ENCODE measurements at places on chromosomes 11 and 22.

DNA sequence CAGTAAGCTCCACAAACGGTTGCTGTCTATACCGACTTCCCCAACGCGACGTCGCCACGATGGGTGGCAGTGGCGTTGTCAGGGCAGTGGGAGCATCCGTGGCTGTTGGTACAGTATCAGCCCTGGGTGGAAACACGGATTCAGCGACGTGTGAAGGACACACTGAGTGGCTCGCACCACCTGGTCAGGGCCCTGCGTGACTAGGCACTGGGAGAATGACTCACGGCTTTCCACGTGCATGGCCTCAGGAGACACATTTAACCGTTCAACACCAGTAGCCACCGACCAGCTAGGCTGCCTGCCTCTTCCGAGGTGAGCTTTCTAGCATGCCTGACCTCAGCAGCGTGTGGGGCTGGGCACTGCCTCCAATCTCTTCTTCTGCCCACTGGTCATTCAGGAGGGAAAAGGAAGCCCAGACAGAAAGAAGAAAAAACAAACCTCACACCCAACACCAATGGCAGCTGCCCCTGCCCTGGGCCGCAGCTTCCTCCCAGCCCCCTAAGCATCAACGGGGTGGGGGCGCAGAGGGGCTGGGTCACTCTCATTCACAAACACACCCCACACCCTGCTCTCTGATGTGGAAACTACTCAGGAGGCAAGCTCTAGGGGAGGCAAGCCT, 59.0 kb downstream of the MYH9 start:
- DNase-seq, result peak; percentile 97

GRCh38 chr22:49345896-49346295, 481.8 kb downstream of the BRD1 start:
- DNase-seq, result no peak

DNA sequence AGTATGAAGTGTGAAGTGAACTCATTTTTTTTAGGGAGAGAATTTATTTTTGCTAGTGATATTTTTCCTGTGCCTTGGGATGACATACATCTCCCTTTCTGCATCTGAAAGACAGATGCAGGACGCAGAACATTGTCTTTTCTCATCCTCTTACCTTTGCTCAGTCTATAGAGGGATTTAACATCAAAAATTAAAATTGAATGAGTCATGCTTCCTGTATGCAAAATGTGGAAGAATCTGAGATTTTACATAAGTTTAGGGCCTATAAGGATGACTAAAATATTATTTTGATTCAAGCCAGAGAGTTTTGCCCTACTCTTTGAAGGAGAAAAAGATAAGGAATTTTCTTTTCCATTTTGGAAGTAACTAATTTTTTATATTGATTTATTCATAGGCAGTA, 27.3 kb downstream of the XRCC6 start:
- no peak for DNase-seq

DNA sequence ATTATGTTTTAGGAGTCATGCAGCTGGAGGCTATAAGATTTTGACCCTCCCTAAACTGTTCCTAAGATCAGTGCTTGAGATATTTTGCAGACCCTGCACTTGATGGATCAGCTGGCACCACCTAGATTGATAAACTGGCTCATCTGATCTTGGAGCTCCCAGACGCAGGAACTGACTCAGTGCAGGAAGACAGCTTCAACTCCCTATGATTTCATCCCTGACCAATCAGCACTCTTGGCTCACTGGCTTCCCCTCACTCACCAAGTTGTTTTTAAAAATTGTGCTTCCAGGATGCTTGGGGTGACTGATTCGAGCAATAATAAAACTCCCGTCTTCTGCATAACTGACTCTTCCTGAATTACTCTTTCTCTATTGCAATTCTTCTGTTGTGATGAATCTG, 637.5 kb upstream of the FAT3 start:
- no peak for DNase-seq

- DNase-seq, result no peak
Observed at GRCh38 chr11:23680488-23681230, 816.2 kb upstream of the LUZP2 start.

- DNase-seq, result no peak
Observed at GRCh38 chr22:48427731-48428211, 1399.9 kb downstream of the BRD1 start.

DNA sequence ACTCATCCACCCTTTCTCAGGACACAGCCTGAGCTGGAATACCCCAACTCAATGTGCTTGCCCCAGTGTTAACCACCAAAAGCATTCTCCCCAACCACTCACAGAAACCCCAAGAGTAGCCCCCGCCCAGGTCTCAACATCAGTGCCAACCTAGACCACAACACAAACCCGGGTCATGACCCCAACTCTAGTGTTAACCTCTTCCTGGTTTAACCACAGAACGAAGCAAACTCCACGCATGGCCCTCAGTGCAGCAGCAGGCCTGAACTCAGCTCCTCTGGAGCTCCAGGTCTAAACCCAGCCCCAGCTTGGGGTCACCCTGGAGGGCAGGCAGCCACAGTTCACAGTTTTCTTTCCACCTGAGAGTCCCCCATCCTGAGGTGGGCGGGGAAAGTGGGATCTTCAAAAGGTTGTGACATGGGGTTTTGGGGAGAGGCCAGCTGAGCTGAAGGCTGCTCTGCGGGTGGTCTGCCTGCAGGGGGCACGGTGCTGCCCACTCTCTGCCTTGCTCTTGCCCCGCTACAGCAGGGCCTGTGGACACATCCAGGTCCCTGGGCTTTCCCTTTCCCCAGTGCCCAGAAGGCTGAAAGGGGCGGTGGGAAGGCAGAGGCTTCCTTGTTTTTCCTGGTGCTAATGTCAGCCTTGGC, 37.9 kb downstream of the NECTIN1 start:
- DNase-seq, result no peak

DNA sequence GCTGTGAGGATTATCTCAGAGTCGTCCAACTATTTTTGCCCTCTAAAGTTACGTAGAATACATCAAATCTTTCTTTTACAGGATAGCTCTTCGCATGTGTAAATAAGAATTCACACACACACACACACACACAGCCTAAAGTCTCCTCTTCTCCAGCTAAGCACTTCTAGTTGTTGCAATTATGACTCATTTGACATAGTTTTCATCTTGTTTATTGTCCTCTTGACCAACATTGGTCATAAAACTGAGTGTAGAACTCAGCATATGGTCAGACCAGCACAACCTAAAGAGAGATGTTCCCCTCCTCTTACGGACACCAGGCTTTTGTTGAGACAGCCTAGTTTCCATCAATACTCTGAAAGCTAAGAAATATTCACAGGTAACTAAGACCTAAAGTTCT, 234.2 kb downstream of the BLID start:
- peak; percentile 78 for DNase-seq

- DNase-seq, result no peak
Observed at GRCh38 chr11:66151273-66151672, 81.2 kb downstream of the PACS1 start.

DNA sequence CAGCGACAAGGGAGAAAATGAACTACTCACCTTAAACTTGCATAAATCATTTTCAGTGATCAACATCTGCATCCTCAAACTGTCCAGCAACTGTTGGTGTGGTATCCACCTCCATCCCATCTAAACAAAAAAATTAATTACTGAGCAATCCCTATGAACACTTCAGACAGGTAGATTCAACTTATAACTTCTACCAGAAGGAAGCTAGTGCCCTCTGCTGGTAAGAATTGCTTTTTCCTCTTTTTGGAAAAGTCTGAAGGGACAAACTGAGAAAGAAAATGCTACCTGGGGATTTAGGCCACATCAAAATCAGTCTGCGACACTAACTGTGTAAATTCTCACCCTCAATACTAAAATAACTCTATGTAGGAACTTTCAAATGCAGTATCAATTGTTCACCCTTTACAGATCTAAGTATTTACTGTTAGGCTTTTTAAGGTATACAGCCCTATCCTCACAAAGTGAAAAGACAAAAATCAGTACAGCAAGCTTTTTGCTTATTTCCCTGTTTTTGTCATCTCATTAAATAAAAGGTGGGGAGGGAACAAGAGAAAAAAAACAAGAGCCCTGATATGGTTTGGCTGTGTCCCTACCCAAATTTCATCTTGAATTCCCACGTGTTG, 17.9 kb downstream of the CLNS1A start:
- peak; percentile 41 for DNase-seq

DNA sequence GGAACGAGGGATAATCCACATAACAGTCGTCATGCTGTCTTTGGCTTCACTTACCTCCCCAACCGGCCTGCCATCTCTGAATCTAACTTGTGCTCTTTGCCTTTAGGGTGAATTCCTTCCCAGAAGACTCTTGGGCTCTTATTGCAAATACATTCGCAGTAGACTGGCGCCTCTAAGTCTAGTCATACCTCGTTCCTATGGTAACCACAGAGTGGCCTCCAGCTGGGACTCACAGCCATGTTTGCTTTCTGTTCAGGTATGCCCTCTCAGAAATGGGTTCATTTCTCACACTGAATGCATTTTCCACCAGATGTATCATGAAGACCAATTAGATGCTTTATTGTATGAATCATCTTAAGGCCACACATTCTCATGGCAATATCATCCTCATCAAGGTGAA, 112.7 kb downstream of the FAR1 start:
- no peak for DNase-seq

- DNase-seq, result no peak
Observed at GRCh38 chr11:27057091-27057780, 16.6 kb downstream of the BBOX1 start.

DNA sequence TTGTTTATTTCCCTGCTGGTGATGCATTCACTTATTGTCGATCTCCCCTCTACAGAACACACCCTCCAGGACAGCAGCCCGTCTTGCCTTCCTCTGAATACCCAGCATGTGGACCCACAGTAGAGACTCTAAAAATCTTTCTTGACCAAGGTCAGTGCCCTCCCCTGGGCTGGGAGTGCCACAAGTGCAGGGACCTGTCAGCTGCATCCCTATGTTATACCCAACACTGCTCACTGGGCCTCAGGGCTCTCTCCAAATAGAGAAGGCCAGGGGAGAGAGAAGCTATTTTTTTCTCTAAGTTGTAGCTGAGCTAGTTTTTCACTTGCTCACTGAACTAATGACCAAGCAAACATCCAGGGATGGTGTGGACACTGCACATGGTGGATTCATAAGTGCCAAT, 9.8 kb downstream of the KCNJ1 start:
- DNase-seq, result no peak

DNA sequence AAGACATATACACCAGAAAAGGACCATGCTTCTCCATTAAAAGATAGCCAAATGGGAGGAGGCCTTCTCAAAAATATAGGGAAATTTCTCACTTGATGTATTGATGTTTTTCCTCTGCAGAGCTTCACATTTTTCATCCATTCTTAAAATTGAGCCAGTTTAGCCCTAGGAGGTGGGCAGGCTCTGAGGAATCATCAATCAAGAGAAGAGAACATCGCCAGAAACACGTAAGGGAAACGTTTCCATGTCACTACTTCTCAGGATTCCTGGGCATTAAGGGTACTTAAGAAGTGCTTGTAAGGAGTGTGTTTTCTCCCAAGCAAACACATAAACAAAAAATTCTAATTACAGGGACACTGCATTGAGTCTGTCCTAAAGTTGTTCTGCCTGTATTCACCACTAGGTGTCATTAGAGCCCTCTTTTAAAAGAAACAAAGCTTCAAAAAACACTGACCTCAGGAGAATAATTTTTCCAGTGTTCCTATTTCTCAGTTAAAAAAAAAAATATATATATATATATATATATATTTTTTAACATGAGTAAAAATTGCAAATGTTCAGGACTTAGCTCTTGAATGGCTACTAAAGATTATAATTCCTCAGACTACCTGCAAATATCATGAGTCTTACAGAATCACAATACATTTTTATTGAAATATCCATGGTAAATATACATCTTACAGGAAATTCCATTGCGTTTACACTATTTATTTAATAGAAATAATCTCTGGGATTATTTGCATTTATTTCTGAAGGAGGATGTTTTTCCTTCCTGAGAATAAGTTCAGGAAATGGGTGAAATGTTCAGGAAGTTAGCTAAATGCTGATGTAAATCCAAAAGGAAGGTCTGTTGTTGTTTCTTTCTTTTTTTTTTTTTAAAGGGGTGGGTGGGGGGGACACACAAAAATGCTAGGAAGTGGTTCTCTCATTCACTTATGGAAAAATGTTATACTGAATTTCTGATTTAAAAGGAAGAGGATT, 16.0 kb downstream of the FZD4 start:
- peak; percentile 71 for DNase-seq

DNA sequence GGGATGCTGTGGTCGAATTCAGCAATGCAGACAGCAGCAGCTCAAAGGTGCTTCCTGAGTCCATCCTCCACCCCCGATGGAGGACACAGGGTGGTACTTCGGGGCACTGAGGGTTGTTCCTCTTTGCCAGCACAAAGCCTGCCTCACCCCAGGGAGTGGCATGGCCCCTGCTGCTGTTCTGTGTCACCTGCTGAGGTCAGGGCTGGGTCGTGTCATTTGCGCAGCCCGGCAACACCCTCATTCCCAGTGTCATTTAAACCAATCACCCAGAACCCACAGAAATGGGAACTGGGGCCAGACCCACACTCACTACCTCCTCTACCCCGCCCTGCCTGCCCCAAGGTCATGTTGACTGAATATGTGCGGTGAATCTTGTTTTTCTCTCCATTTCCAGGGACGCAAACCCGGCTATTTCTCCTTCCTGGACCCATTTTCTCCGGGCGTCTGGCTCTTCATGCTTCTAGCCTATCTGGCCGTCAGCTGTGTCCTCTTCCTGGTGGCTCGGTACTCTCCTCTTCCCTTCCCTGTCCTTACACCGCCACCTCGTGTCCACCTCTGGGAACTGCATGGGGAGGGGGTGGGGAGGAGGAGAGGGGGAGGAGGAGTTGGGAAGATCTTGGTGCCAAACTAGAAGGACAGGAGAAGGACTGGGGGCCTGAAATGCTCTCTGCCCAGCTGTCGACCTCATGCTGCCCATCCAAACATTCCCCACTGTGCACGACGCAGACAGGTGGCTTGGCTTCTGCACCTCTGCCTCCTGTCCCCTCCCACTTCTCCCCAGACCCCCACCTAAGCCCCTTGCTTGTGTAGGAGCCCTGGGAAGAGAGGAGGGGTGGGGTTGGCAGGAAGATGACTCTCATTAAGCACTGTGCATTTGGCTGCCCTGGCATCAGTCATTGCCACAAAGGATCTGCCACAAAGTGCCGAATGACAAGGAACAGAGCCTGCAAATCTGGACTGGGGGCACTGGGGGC, 71.2 kb upstream of the TBCEL start:
- DNase-seq, result peak; percentile 68

- peak; percentile 96 for DNase-seq
Observed at GRCh38 chr22:46058091-46058420, 81.1 kb upstream of the WNT7B start.

DNA sequence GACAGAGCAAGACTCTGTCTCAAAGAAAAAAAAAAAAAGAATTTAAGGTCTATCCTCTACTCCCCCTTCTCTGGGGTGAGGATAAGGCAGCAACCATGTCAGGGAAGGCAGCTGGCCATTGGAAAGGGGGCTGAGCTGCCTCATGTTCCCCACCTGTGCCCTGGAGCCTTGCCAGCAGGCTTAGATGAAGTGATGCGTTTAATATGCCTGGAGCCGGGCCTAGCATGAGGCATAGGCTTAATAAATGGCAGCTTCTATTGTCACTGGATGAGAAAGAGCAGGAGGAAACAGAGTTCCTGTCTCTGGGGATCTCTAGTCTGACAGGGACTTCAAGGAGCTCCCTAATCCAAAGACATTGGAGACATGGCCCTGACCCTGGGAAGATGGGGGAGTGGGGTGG, 3.2 kb upstream of the KCNE3 start:
- no peak for DNase-seq

- no peak for DNase-seq
Observed at GRCh38 chr11:75822541-75822940, 7.5 kb downstream of the UVRAG start.

GRCh38 chr11:93537767-93538261, 5.4 kb downstream of the SMCO4 start:
- no peak for DNase-seq

Data from LHCN-M2 (cell line).